ENCODE measurements at places on chromosomes 2 and 18.

DNA sequence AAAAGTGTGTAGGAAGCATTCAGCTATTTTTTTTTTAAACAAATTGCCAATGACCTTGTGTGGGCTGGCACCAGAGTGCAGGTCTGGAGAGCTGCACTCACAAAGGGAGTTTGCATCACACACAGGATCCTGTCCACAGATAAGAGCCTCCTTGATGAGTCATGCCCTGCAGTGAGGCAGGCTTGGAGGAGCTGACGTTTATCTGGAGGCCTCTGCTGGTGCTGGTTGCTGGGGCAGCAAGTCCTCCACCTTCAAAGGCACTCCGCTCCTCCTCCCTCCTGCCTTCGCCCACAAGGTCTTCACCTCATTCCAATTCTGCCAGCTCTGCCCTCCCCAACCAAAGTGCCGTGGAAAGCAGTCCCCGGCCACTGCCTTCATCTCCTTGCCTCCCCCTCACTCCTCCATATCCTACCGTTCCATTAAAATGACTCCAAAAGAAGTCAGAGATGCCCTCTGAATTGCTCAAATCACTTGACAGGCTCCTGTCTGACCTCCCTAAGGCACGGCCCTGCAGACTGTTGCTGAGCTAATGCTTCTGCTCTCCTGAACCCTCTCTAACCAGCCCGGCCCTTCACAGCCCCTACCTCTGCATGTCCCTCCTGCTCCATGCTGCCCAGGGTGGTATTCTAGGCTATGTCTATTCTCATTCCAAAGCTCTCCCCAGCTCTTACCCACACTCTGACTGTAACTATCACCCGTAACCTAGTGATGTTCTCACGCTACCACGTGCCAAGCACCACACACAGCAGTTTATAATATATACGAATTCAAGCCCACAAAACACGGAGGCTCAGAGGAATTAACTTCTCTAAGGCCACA is 30.9 kb downstream of the LONRF2 start:
- peak; percentile 96 for DNase-seq

DNA sequence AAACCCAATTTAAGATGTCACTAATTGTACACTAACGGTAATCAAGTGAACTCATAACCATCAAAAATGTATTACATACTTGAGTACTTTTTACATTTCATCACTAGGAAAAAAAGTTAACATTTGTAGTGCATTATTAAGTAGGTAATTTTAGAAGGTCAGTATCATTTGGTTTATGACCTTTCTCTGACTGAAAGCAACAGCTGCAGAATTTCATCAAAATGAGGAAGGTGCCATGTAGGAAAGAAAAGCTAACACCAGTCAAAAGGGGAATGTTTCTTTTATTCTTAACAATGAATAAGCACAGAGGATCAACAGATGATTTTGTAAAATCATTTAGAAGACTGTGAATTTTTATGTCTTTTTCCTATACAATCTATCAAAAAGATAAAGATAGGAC is 79.0 kb downstream of the PIGN start:
- DNase-seq, result no peak

DNA sequence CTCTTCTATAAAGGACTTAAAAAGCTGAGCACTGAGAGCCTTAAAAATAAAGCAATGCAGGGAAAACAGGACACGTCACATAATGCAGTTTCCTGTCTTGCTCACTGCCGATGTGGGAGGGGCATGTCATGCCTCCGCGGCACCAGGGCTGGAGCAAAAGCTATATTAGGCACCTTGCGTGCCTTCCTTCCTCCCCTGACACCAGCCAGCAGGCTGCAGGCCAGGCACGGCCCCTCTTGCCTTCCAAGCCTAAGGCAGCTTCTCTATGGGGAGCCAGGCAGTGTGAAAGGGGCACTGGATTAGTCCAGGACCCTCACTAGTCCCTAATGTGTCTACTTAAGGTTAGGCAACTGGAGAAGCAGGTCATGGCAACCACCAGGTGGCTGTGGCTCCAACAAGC is 26.3 kb downstream of the MRPL35 start:
- no peak for DNase-seq

DNA sequence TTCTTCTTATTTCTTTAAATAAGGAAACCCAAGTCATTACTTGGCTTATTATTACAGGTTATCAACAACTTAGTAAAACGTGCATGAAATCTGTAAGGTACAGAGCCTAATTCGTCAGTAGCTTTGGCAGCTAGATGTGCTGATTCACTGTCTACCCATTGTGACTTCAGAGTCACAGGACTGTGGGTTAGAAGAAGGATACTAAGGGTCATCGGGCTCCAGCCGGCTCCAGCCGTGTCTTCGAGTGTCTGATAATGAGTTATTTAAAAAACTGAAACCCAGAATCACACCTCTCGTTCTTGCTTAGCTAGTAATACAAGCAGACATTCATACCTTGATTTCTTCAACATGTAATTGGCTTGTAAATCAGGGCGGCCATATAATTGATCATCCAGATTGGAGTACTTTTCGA is 170.5 kb downstream of the FMNL2 start:
- DNase-seq, result no peak

DNA sequence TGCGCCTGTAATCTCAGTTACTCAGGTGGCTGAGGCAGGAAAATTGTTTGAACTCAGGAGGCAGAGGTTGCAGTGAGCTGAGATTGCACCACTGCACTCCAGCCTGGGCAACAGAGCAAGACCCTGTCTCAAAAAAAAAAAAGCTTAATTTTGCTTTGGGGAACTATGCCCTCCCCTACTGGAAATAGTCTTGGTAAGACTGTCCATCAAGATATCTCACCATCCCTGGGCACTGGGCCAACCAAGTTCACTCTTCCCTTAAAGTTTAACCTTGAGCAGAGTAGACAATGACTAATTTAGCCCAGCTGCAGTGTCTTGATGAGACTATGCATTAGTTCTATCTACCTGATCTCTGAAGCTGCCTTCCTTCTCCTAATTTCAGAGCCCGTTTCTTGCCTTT is 44.7 kb downstream of the ASXL2 start:
- DNase-seq, result no peak

- no peak for DNase-seq
Measured at GRCh38 chr2:212005085-212005671, 533.4 kb downstream of the ERBB4 start.

- no peak for DNase-seq
Measured at GRCh38 chr18:74957588-74958224, 251.2 kb downstream of the PTGR3 start.

DNA sequence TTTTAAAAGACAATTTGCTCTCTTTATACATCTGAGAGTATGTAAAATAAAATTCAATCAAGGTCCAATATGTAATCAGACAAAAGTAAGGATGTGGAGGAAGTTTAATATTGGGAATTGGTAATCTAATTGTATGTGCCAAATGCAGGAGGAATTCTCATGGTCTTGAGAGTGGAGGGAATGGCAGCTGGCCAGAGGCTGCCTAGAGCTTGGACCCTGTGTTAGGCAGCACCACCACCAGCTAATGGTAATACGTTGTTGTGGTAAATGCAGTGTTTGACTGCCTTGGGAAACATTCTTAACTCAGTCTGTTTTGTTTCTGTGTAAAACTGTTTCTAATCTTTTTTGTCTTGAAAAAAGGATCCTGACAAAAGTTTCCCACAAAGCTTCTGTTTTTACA is 30.0 kb downstream of the GALNT1 start:
- DNase-seq, result no peak

- no peak for DNase-seq
Measured at GRCh38 chr2:55768991-55769390, 75.3 kb upstream of the PNPT1 start.

DNA sequence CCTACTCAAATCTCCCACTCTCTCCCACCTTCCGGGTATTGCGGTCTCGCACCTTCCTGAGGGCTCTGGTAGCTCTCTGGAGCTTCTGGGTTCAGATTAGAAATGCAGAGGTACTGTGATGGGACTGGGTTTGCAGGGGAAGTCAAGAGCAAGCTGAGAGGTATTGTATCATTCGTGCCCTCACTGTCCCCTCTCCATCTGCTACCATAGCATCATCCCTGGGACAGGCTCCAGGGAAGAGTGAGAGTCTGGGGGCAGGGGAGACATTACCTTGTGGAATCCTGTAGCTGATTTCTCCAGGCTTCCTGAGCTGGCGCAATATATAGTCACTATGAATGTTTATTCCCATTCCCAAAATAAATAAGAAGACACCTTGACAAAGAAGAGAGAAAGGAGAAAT is 49.6 kb downstream of the SRD5A2 start:
- DNase-seq, result no peak

- DNase-seq, result no peak
Measured at GRCh38 chr2:227908266-227909054, 37.0 kb downstream of the DAW1 start.

- DNase-seq, result no peak
Measured at GRCh38 chr2:121561617-121562268, 31.1 kb downstream of the RNU4ATAC start.

DNA sequence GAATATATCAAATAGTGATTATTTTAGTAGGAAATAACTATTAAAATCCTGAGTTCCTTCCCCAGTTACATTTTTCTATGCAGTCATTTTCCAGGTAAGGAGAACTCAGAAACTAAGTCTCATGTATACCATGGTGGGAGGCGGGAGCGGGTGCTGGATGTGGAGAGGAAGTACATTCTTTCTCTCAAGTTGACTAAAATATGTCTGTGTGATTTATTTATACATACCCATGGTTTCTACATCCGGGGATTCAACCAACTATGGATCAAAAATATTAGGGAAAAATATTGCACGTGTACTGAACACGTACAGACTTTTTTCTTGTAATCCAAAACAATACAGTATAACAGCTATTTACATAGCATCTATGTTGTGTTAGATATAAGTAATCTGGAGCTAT is 6.8 kb downstream of the ZCCHC2 start:
- no peak for DNase-seq

DNA sequence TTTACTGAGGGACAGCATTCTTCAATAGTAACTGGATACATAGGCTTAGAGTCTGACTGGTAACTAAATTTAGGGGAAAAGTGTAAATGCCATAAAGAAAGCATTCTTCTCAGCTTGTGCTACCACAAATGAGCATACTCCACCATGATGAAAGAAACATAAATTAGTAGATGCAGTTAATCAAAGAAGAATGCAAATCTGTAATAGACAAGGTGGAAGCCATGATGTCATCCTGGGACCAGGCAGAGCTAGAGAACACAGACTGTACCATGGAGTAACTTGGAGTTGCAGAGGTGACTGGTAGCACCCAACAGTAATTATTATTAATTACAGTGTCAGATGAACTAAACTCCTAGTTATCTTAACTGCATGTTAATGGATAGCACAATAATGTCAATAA is 51.7 kb downstream of the RBKS start:
- no peak for DNase-seq

- no peak for DNase-seq
Measured at GRCh38 chr18:48675912-48676311, 137.1 kb downstream of the CTIF start.

Measured in HFF-Myc (cell line).